Fibroblast of skin of left quadriceps (primary cell): ENCODE measurements at places on chromosomes 4 and X.
A peak's percentile ranks its signal among the peaks of the same experiment; 100 is the strongest.

GRCh38 chr4:159117564-159117963 lies 14.7 kb downstream of the RAPGEF2 start:
- no peak for DNase-seq

DNA sequence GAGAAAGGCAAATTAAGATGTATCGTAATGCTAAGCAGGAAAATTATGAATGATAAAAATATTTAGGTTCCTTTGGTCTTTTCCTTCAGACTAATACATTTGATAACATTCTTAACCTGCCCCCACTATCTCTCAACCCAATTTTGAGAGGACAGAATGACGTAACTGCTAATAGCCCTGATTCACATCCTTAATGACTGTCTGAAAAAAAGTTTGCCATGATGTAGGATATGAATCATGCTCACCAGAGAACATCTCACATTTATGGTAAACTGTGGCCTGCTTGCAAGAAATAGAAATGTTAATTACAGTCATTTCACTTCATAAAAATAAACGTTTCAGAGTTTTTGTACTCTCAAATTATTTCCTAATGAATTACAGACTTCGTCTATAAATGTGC lies 128.0 kb upstream of the VEGFC start:
- peak; percentile 50 for DNase-seq

GRCh38 chr4:2795893-2796848 lies 3.3 kb downstream of the SH3BP2 start:
- DNase-seq, result no peak

- DNase-seq, result peak; percentile 24
Measured at GRCh38 chr4:184287697-184288255, 70.1 kb upstream of the ENPP6 start.

GRCh38 chr4:94590493-94590892 lies 138.8 kb downstream of the PDLIM5 start:
- no peak for DNase-seq
